ENCODE measurements at places on chromosomes 3 and 15. TPM values are rescaled to one million over a fixed set of nuclear protein-coding genes. Genes with fewer than 3 reads are reported as not detected.

- DNase-seq = no peak
Observed at GRCh38 chr3:4745235-4745610, 234.0 kb upstream of the BHLHE40 start.

MYO9A gene
- total RNA-seq = 19.8 TPM

DNA sequence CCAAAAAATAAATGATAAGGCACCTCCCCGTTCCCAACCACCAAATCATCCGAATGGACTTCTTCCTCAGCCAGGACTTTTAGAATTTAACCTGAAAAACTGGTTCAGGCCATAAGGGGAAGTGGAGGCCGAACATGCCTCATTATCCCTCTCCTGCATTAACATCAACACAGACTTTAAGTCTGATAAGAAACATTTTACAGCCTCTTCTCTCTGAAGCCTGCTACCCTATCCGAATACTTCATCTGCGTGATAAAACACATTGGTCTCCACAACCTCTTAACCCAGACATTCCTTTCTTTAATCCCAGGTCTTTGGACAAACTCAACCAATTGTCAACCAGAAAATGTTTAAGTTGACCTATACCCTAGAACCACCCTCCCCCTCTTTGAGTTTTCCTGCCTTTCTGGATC lies 850 bp upstream of the SLC41A3 start:
- DNase-seq = no peak

TNFSF10 gene
- total RNA-seq = not detected

- no peak for DNase-seq
Observed at GRCh38 chr3:134378384-134378783, 4.1 kb upstream of the AMOTL2 start.

MFSD1 gene
- total RNA-seq = 107 TPM

TF gene
- total RNA-seq = not detected

DNA sequence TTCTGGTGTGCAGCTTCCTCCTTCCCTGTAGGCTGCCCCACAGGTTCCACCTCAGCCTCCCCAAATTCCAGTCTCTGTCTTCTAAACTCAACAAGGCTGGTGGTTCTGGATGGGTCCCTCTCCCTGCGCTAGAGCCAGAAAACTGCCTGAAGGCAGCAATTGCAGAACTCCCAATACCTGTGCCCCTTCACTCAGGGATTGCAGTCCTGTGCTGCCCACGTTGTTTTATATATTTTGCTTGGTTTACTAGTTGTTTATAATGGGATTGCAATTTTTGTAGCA lies 14.8 kb upstream of the NPTN start:
- DNase-seq = no peak

- no peak for DNase-seq
Observed at GRCh38 chr3:155500194-155500818, 206.8 kb upstream of the STRIT1 start.

DNA sequence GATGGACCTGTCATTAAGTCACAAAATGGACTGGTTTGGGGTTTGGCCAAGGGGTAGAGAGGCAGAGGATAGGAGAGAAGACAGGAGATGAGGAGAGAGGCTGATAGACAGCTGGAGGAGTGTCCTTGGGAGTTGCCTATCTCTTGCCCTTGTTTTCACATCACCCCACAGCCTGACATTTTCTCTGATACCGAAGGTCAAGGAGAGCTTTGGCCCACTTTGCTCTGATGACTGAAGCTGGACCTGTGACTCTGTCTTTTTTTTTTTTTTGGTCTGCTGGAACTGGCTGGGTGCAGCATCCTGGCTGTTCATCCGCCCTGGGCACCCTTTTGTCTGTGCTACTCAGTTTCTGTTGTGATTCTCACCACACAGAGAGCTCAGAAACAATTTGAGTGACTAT lies 5.1 kb downstream of the GPD1L start:
- DNase-seq = no peak

GRCh38 chr3:81666502-81667121 lies 94.8 kb downstream of the GBE1 start:
- DNase-seq = peak; percentile 36

- DNase-seq = peak; percentile 5
Observed at GRCh38 chr3:76369170-76369569, 583.8 kb upstream of the ZNF717 start.

GRCh38 chr3:196168808-196169391 lies 42.3 kb downstream of the ZDHHC19 start:
- DNase-seq = no peak

FOXB1 gene
- total RNA-seq = not detected

DNA sequence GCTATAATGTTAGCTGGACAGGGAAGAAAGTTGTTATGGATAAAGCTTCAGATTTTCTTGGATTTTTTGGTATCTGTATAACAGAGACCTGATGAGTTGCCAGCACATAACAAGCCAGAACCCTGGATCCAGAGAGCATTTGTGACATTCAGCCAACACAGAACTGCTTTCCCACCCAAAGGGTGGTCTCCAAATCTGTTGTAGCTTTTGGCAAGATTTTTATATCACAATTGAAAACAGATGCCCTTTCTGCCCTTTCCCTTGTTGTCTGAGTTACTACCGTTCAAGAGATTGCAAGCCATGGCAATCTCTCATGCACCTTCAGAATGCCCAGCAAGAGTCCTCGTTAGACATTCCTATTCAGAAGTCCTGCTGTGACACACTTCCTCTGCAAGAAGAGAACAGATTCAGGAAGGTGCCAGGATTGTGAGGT lies 107.6 kb upstream of the FGF7 start:
- no peak for DNase-seq

DNA sequence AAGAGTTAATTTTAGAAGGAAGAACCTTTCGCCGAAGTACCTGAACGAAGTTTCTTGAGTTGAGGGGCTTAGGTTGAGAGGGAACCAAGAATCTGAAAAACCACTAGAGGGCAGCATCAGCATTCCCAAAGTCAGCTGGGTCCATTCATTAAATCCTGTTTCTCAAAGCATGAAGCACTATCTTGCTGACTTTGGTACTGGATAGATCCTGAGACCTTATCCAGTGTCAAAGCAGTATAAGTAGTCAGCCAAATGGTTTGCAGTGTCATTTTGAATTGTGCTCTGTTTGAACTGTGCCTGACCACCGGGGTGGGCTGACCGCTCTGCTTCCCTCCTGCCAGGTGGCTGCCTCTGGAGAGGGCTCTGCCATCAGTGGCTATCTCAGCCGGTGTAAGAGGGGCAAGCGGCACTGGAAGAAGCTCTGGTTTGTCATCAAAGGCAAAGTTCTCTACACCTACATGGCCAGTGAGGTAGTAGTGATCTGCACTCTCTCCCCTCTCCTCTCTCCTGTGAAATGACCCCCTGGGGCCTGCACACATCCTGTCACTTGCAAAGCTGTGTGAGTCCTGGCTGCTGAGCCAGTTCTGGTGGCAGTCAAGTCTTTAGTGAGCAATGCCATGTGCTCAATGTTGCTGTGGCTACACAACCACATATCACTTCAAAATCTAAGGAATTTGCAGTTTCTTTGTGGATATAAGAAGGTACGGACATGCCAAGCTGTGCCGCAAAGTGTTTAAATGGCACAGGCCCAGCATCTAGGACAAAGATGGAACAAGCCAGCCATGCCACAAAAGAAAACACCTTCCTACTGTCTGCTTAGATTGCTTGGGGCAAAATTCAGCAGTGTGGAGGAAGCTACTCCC lies 21.4 kb upstream of the NR2C2 start:
- DNase-seq = peak; percentile 61

HTR3E gene
- total RNA-seq = not detected
